Ovary (tissue), 10 donors: ENCODE measurements at places on chromosomes 13 and 19.

DNA sequence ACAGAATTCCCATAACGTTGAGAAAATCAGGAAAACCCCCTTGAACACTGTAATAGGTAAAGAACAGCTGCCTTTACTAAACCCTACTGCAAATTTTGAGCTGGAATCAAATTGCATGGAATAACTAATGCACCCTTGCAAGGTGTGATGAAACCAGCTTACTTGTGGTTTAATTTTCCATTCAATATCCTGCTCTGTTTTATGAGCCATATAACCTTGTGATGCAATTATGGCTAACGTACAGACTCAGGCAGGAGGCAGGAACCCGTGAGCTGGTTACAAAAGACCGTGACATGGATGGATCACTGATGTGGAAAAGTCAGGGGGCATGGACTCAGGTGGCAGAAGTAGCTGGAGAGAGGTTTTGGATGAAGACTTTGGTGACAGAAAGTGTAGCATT, 438.6 kb downstream of the COG6 start:
- H3K4me1 ChIP-seq = no peaks in the 10 kb centered on the region
- no peaks in the 10 kb centered on the region for H3K36me3 ChIP-seq
- H3K27ac ChIP-seq = no peak overlapping the region
- DNase-seq = no peak

GRCh38 chr19:571566-571974, 826 bp upstream of the BSG start:
- peaks cover 26% of the 10 kb centered on the region for H3K4me1 ChIP-seq
- no peak for DNase-seq
- H3K36me3 ChIP-seq = no peaks in the 10 kb centered on the region
- no peak overlapping the region for H3K27ac ChIP-seq

- no peaks in the 10 kb centered on the region for H3K36me3 ChIP-seq
- no peak overlapping the region for H3K4me3 ChIP-seq
- H3K4me1 ChIP-seq = no peaks in the 10 kb centered on the region
- H3K27me3 ChIP-seq = no peaks in the 10 kb centered on the region
- H3K27ac ChIP-seq = no peak overlapping the region
These were observed 8.9 kb upstream of the FAM124A start for GRCh38 chr13:51213173-51213728.

DNA sequence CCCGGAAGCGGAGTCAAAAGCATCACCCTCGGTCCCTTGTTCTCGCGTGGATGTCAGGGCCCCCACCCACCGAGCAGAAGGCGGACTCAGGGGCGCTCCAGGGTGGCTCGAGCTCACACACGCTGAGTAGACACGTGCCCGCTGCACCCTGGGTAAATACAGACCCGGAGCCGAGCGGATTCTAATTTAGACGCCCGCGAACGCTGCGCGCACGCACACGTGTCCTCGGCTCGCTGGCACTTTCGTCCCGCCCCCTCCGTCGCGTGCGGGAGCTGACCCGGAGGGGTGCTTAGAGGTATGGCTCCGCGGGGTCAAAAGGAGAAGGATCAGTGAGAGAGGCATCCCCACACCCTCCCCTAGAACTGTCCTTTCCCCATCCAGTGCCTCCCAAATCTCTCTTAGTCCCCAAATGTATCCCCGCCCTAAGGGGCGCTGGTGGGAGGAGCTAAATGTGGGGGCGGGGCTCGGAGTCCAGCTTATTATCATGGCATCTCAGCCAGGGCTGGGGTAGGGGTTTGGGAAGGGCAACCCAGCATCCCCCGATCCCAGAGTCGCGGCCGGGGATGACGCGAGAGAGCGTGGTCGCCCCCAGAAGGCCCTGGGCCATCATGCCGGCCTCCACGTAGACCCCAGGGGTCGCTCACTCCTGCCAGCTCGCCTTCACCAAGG, 451 bp upstream of the ICAM5 start:
- H3K4me1 ChIP-seq = peaks cover 16% of the 10 kb centered on the region
- peak; percentile 68 for DNase-seq
- H3K27me3 ChIP-seq = peaks cover 6% of the 10 kb centered on the region
- H3K4me3 ChIP-seq = peak overlapping the region; percentile 1

DNA sequence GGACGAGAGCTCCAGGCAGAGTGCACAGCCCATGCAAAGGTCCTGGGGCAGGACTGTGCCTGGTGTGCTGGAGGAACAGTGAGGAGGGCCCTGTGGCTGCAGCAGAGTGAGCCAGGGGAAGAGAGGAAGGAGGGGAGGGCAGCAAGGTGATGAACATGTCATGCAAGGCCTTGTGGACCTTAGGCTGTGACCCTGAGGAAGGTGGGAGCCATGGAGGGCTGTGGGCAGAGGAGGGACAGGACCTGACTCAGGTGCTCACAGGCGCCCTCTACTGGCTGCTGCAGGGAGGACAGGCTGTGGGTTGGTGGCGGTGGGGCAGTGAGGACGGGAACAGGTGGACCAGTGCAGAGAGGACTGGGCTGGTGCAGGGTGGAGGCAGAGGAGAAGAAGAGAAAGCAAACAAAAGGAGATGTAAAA, 170.3 kb downstream of the PTPRS start:
- H3K4me1 ChIP-seq = no peaks in the 10 kb centered on the region
- H3K27me3 ChIP-seq = no peaks in the 10 kb centered on the region
- H3K36me3 ChIP-seq = no peaks in the 10 kb centered on the region
- DNase-seq = peak; percentile 27
- H3K4me3 ChIP-seq = no peak overlapping the region

- no peak overlapping the region for H3K27ac ChIP-seq
- H3K4me1 ChIP-seq = no peaks in the 10 kb centered on the region
- no peak for DNase-seq
These were observed 244.2 kb downstream of the PCCA start for GRCh38 chr13:100333141-100333540.

DNA sequence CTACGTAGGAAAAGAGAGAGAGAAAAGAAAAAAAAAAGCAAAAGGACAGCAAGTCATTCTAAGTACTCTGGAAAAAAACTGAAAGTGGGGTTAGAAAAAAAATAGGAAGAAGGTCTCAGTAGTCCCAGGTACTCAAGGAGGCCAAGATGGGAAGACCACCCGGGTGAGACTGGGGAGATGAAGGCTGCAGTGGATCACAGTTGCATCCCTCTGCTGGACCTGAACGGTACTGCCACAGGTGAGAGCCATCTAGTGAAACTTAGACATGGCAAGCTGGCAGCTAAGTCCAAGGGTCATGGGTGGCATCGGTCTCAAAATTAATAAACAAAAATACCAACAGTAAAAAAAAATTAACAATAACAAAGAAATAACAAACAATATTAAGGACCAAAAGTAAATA, 41.0 kb upstream of the ZNF91 start:
- no peak for DNase-seq
- H3K4me3 ChIP-seq = no peak overlapping the region
- no peaks in the 10 kb centered on the region for H3K27me3 ChIP-seq
- H3K4me1 ChIP-seq = no peaks in the 10 kb centered on the region

- H3K4me3 ChIP-seq = peak overlapping the region; percentile 68
- H3K27me3 ChIP-seq = no peaks in the 10 kb centered on the region
- H3K27ac ChIP-seq = peak overlapping the region; percentile 37
These were observed 5.8 kb upstream of the TLE2 start for GRCh38 chr19:3034656-3035541.

GRCh38 chr13:52712385-52712784, 27.2 kb downstream of the CNMD start:
- no peak overlapping the region for H3K27ac ChIP-seq
- no peak for DNase-seq
- H3K27me3 ChIP-seq = no peaks in the 10 kb centered on the region
- H3K4me1 ChIP-seq = no peaks in the 10 kb centered on the region

GRCh38 chr13:98479496-98480003, 97.4 kb downstream of the STK24 start:
- H3K36me3 ChIP-seq = no peaks in the 10 kb centered on the region
- H3K27me3 ChIP-seq = no peaks in the 10 kb centered on the region
- no peak overlapping the region for H3K27ac ChIP-seq
- H3K4me3 ChIP-seq = no peak overlapping the region

DNA sequence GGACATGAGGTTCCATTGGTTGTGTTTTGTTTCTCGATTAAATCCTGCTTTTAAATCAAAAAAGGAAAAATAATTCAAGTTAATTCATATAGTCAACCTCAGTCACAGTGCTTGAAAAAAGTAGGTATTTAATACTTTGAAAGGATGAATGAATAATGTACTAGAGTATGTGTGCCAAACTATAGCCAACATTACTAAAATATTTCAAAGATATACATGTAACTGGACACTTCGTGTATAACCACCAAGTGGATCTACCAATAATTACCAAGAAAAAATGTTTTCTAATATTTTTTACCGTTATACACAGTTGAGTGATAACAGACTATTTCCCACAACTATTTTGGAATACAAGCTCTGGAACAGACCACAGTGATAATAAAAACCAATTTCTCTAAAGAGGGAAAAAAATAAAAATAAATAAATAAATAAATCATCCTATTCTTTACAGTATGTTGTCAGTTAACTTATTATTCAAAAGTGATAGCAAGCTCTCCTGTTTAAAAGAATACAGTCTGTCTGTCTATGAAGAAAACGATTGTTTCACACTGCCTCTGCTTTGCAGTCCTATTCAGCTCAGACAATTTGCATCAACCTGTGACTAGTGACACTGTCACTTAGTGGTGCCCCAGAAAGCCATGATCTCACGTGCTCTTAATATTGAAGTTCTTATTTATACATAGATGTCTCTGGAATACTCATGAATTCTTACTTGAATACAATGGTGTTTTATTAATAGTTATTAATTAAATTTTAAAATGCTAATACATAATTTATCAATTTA, 58.2 kb downstream of the UBL3 start:
- DNase-seq = no peak
- no peak overlapping the region for H3K27ac ChIP-seq
- H3K36me3 ChIP-seq = no peaks in the 10 kb centered on the region
- peaks cover 3% of the 10 kb centered on the region for H3K4me1 ChIP-seq
- no peak overlapping the region for H3K4me3 ChIP-seq
